ENCODE measurements at places on chromosomes 16 and 17. TPM values are rescaled to one million over a fixed set of nuclear protein-coding genes. Genes with fewer than 3 reads are reported as not detected.
A peak's percentile ranks its signal among the peaks of the same experiment; 100 is the strongest.

GRCh38 chr17:36214918-36215317 is 4.1 kb downstream of the CCL4L2 start:
- DNase-seq, result no peak

ZACN gene
- polyA plus RNA-seq, result 27.1 TPM

DNA sequence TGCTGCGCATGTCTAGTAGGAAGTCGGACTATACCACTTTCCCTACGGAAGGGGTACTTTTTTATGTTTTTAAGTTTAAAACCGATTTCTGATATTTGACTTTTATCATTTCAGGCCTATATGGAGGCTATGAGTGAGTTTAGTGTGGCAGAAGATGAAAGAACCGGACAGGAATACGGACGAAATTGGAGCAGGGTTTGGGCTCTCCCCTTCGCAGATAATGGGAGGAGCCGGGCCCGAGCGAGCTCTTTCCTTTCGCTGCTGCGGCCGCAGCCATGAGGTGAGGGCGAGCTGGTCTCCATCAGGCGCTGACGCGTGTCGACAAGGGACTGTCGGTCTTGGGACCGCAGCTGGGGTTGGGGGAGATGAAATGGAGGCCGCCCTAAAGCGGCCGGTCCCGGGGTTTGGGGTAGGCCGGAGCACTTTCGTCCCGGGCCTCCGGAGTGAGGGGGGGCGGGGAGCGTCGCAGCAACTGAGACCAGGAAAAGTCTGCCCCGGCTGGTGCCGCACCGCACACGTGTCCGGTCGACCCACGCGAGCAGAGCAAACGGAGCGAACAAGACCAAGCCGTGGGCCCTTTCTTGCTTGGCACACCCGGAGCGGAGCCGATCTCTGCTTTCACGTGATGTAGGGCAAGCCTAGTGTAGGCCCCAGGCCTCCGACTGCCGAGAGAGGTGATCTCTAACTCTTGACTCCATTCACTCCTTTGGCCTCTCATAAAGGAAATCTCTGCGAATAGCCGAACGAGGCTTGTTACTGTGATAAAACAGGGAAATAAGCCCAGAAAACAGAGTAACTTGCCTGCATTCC is at the start of gene RPL19:
Gene RPL19 (plus strand): TSS at position 214 of the 810 bp plus-strand sequence. CDS start 62 bp downstream, at position 276.
- DNase-seq, result no peak

GRCh38 chr16:79517156-79517555 is 83.4 kb downstream of the MAF start:
- DNase-seq, result no peak

HCRT gene
- polyA plus RNA-seq, result not detected

- DNase-seq, result no peak
Measured at GRCh38 chr16:24135624-24136565, 120.2 kb upstream of the CACNG3 start.

- peak; percentile 11 for DNase-seq
Measured at GRCh38 chr16:15650698-15651171, 690 bp downstream of the NDE1 start.

- no peak for DNase-seq
Measured at GRCh38 chr16:24152826-24153225, 103.3 kb upstream of the CACNG3 start.

- no peak for DNase-seq
Measured at GRCh38 chr16:87844809-87845208, 24.5 kb downstream of the SLC7A5 start.

DNA sequence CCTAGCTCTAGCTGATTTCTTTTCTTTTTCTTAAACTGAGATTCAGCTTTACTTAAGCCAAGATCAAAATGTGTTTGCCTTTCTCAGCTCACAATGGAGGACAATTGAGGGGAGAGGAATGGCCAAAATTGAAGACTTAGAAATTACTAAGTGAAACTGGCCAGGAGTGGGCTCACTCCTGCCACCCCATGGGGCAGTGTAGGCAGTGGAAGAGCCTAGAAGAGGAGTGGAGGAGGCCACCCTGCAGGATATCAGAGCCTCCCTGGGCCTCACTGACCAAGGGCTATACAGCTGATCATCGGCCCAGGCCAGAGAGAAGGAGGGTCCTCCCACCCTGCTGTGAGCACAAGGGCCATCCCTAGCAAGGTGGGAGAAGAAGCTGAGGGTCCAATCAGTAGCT is 119.8 kb downstream of the CCT6B start:
- DNase-seq, result no peak

CPHXL2 gene
- not detected for polyA plus RNA-seq

DNA sequence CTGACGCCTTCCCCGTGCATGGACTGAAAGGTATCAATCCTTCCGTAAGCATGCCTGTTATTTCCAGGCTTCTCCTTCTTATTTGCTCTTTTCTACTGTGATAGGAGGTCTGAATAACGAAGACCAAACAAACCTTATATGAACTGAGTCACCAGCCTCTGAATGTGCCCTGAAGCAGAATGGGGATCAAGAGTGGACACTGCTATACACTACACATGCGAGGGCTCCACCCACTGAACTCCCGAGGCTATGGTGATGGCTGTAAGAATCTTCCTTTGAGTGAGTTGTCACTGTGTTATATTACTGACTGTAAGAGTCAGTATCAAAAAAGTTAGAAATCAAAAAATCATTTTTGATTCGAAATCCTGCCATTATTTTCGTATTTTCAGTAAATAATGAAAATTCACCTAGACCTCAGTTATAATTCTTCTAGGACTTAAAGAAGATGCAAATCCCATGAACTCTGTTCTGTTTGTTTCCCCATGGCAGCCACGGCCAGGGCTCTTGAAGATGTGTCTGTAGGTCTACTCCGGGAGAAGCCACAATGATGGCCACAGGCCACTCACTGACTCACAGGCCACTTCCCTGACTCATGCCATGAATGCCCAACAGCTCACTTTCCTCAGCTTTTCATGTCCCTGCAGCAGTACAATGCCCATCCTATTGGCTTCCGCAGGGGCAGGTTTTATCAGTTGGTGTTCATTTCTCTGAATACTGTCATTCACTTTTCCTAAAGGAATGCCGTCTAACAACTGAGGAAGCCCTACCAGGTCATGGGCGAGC is 54.7 kb downstream of the ZZEF1 start:
- DNase-seq, result no peak

- DNase-seq, result no peak
Measured at GRCh38 chr16:53822936-53823529, 119.1 kb downstream of the FTO start.

GRCh38 chr17:49290690-49291359 is 60.2 kb upstream of the PHOSPHO1 start:
- peak; percentile 35 for DNase-seq

DNA sequence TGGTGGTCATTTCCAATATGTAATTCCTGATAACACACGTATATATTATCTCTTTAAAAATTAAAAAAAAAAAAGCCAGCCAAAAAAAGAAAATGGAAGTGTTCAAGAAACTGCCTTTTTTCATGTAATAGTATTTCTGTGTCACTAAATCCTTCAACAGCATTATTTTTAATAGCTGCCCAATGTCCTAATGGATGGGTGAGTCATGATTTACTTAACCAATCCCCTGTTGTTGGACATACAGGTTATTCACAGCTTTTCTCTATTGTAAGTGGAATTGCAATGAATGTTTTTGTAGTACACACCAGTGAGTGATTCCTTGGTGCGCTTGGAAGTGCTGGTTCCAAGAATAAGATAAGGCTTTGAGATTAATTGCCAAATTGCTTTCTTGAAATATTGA is 124.9 kb downstream of the WWOX start:
- no peak for DNase-seq

DNA sequence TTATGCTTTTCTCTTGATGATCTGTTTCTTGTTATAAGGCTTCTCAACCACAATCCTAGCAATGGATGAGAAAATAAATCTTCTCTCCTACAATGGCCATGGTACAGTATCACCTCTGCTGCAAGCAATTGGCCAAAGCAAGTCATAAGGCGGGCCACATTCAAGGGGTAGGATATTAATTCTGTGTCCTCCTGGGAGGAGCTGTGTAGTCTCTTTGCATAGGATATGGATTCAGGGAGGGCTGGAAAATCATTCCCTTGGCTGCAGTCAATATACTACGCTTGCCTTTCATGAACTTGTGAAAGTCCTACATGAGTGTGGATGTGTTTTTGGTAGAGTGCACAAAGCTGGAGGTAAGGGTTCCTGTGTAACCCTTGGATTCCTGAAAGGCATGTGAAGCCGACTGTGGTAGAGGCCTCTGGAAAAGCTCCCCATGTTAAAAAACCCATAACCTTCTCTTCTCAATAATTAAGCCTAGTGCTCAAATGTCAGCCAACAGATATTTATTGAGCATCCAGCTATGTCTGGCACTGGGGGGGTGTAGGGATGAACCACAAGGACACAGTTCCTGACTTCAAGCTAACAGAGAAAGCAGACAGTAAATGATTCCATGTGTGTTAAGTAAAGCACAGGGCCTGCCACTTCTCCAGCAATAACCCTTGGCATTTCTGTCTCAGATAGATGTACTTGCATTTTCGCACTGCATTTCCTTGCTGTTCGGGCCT is 147.6 kb upstream of the HS3ST3A1 start:
- DNase-seq, result no peak

DNA sequence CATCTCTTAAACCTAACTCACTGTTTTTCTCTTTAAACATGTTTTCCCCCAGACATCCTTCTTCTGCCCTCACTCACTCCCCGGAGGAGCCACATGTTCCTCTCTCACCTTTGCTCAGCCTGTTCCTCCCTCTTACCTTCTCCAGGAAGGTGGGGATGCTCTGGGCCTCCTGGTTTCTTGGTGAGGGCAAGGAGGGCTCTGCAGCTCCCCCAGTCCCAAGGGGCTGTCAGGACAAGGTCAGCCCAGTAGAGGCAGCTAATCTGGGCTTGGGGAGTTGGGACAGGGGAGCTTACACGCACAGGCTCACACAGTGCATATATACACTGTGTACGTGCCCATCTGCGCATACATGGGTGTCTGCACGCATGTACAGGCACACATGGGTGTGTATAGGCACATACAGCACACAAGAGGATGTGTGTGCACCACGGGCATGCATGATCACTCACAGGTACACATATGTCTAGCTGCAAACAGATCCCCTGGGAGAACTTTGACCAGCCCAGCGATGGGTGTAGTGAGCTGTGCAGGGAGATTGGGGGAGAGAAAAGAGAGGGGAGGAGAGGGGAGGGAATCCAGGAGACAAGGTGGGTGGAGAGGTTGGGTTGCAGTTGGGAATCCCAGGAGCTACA is 28.6 kb upstream of the SPNS3 start:
- no peak for DNase-seq

DNA sequence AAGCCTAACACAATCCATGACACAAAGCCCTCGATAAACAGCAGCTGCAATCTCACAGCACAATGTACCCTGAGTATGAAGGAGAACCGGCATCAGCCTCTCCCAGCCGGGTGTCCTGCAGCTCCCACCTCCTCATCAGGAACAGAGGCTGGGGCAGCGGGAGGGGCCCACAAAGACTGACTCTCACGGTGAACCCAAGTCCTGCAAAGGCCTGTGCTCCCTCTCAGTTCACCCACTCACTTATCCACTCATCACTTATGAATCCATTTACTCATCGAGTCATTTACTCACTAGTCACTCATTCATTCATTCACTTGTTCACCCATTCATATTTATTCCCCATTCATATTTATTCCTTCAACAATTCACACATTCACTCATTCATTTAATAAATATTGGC is 11.6 kb downstream of the ZNF423 start:
- DNase-seq, result no peak

GRCh38 chr17:4635823-4636375 is 5.6 kb downstream of the ALOX15 start:
- no peak for DNase-seq

DNA sequence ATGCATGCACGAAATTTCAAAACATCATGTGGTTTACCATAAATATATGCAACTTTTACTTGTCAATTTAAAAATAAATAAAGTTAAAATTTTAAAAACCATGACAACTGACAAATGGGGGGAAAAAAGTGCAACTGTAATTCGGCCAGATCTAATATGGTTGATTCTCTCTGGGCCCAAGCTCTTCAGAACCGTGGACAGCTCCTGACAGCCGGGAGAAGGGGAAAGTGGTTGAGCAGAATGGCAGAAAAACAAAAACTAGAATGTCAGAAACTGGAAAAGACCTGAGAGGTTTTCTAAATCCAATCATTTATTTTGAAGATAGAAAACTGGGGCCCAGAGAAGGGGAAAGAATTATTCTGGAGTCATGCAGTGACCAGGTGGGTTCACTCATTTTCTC is 126.6 kb downstream of the TMEM132E start:
- DNase-seq, result peak; percentile 56

DNA sequence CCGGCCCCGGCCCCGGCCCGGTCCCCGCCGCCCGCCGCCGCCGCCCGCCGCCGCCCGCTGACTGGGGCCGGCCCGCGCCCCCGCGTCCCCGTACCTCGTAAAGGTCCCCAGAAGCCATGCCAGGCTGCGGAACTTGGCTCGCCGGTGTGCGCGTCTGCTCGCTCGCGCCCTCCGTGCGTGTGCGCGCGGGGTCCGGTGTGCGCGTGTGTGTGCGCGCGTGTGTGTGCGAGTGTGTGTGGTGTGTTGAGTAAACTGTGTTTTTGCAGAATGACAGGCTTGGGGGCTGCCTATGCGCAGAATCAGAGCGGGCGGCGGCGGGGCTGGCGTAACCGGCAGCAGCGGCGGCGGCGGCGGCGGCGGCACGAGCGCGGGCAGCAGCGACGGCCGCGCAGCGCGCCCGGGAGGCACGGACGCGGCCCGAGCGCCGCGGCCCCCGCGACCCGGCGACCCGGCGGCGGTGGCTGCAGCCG is 307 bp downstream of the CDYL2 start:
- peak; percentile 60 for DNase-seq

HSPB9 gene
- 0.30 TPM for polyA plus RNA-seq

- DNase-seq, result no peak
Measured at GRCh38 chr17:78448356-78448993, 70.0 kb downstream of the PGS1 start.

DNA sequence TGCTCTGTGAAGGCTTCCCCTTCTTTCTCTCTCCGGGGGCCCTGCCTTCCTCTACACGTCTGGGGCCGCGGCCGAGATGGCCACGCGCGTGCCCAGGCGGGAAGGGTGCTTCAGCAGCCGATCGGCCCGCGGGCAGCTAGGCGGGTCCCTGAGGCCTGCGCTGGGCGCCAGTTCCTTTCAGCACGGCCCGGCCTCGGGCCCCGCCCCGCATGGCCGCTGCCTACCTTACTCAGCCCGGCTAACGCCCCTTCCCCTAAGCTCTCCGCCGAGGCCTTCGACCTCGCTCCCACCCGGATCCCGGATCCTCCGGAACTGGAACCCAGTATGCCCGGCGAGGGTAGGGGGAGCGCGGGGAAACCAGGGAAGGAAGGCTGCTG is 335 bp downstream of the TMEM11 start:
- peak; percentile 34 for DNase-seq

GNGT2 gene
- 2.2 TPM for polyA plus RNA-seq

TP53TG3B gene
- not detected for polyA plus RNA-seq

- DNase-seq, result no peak
Measured at GRCh38 chr16:78307824-78308528, 208.5 kb downstream of the WWOX start.
